Activated CD4-positive, alpha-beta memory T cell treated with anti-CD3 and anti-CD28 coated beads for 36 hours (primary cell): ENCODE measurements at places on chromosomes 3 and 15. TPM values are rescaled to one million over a fixed set of nuclear protein-coding genes. Genes with fewer than 3 reads are reported as not detected.

- no peak for DNase-seq
Measured at GRCh38 chr3:193909387-193909786, 226.6 kb upstream of the HES1 start.

DNA sequence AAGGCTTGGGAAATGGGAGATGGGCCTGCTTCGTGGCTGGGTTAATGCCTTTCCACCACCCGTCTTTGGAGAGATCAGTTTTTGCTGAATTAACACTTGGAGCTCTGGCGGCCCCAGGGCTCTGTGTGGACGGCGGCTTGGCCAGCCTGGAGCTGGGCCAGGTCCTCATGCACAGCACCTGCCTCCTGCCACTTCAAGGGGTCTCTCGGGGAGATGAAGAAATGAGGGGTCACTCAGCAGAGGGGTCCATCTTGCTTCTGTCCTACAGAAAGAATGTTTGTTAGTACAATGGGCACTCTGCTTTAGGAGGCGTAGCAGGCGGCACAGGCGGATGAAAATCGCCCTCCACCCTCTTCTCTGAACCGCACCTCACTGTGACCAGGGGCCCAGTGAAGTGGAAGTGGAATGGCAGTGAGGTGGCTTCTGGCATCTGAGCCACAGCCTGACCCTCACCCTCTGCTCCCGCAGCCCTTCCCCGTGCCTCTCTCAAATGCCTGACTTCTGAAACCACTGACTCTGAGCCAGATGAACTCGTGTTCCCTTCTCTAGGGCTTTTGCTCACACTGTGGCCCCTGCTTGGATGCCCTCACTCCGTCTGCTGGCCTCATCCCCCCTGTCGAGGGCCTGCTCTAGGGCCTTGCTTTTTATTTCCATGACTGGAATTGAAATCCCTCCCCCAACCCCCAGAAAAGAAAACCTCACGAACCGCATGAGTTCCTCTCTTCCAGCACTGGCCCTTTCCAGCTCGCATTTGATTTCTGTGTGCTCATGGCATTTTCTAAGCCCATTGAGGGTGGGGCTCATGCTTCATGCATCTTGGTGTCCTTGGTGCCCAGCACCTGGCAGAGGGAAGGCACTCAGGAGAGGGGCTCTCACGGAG lies 42.2 kb downstream of the CHDH start:
- DNase-seq: no peak

The VIPR1 gene
- 6.5 TPM for total RNA-seq

DNA sequence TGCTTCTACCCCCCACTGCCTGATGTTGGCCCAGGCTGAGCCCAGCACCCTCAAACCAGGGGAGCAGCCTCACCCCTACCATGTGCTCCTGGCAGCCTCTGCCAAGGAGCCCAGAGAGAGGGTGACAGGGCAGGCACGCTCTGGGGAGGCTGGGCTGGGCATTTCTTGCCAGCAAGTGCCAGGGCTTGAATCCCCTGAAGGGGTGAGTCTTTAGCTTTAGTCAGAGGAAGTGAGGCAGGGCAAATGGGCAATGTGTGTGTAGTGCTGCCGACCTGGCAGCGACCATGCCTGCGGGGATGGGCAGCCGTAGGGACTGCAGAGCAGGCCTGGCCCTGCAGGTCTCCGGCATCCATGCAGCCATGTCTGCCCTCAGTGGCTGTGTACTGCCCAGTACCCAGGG lies 18.1 kb downstream of the DUSP7 start:
- DNase-seq: no peak

GRCh38 chr15:95363646-95364045 lies 966.9 kb upstream of the NR2F2 start:
- DNase-seq: no peak

The NDUFB5 gene
- total RNA-seq: 147 TPM

- no peak for DNase-seq
Measured at GRCh38 chr3:157117875-157118654, 41.9 kb downstream of the CCNL1 start.

The IGSF11 gene
- 0.14 TPM for total RNA-seq

DNA sequence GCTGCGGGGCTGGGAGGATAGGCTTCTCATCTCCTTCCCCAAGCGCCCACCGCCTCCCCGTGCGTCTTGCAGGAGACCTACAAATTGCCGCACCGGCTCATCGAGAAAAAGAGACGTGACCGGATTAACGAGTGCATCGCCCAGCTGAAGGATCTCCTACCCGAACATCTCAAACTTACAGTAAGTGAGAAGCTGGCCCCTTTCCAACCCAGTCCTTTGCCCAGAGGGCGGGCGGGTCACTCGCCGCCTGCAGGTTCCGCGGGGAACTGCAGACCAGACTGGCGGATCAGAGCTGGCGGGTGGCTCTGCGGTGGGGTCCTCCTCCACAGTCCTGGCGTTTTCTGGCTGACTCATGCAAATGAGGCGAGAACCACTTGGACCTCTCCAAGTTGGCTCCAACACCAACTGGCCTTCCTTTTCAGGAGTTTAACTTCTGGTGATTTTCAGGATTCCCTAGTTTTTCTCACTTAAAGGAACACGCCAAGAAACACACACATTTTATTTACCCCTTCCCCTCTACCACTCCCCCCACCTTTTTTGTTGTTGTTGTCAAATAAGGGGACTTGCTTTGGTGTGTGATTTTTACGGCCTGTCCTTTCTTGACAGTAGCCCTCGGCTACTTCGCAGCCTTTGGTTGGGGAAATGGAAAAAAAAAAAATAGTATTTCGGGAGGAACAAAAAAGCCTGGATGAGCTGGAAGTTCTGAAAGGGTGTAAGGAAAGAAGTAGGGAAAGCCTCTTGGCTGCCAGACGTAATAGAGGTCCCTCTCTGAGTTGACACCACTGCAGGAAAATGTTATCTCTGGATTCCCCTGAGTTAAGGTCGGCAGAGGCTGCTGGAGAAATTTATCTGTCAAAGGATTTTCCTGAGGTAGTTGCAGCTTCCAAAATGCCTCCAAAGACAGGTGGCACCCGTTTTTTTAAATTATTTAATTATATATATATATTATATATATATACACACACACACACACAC lies 1.3 kb downstream of the BHLHE40 start:
- DNase-seq: peak; percentile 95

DNA sequence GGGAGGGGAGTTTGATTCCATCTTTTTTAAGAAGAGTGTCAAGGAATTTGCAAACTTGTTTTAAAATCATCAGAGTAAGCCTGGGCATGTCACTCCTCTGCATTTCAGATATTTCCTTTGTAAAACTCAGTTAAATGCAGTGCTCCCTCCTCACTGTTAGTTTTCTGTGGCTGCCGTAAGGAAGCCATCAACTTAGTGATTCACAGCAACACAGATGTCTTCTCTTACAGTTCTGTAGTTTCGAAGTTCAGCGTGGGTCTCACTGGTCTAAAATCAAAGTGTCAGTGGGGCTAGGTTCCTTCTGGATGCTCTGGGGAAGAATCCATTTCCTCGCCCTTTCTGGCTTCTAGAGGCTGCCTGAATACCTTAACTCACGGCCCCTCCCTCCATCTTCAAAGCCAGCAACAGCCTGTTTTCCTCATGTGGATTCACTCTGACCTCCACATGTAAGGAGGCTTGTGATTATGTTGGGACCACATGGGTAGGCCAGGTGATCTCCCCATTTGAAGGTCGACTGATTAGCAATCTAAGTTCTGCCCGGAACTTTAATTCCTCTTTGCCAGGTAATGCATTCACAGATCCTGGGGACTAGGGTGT lies 12.4 kb downstream of the ISG20 start:
- DNase-seq: peak; percentile 3

DNA sequence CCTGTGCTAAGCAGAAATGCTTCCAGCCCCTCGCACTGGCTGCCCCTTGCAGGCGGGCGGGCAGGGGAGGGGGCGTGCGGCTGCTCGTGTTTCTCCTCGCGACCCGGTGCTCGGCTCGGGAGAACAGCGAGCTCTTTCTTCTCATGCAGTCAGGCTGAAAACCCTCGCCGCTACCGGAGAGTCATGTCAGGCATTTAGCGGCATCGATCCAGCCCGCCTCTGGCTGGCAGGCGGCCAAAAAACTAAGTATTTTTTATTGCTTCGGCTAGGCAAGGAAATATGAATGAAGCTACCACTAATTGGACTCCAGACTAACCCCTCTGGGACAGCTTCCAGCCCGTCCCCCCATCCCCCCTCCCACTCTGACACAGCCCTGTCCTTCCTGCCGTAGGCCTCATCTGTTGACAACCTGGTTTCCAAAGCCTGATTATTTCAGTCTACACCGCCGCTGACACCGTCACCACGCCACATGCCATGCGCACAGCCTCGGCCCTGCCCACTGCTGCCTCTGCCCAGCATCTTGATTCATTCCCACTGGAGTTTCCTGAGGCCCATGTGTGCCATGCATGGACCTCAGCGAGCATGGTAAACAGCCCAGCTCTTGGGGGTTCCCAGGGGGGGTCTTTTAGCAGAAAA lies 35.3 kb downstream of the TLE3 start:
- no peak for DNase-seq

The GRAMD2A gene
- total RNA-seq: not detected

DNA sequence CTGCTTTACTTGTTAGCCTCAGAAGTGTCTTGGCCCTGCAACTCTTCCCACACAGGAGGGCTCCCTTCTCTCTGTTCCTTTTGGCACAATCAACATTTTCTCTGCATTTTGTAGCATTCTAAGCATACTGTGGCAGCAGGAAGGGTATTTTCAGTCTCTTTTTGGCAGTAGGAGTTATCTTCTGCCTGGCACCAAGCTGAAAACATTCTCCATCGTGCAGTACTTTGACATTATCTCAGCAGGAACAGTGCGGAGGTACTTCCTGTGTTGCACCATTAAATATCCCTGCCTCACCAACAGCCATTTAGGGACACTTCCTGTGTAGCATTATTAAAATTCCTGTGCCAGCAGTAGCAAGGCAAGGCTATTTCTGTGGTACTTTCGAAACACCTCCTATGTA lies 233.2 kb upstream of the SEMA6D start:
- DNase-seq: no peak

The RBP2 gene
- total RNA-seq: not detected

DNA sequence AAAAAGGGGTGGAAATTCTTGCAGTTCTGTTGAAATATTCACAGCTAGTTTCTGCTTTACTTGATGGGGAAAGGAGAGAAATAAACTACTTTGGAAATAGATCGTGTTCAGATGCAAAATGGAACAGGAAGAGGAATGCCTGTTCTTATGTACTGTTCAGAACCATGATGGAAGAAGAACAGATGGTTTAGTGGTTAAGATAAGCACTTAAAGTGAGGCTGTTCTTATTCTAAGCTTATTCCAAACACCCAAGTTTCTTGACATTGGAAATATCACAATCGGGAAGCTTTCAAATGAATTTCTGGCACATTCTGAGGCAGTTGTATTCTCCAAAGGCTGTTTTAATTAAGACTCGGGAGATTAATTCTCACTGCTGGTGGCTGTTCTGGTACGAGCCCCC lies 228.5 kb downstream of the LSAMP start:
- DNase-seq: no peak

- DNase-seq: no peak
Measured at GRCh38 chr3:129463094-129463493, 23.1 kb downstream of the IFT122 start.

DNA sequence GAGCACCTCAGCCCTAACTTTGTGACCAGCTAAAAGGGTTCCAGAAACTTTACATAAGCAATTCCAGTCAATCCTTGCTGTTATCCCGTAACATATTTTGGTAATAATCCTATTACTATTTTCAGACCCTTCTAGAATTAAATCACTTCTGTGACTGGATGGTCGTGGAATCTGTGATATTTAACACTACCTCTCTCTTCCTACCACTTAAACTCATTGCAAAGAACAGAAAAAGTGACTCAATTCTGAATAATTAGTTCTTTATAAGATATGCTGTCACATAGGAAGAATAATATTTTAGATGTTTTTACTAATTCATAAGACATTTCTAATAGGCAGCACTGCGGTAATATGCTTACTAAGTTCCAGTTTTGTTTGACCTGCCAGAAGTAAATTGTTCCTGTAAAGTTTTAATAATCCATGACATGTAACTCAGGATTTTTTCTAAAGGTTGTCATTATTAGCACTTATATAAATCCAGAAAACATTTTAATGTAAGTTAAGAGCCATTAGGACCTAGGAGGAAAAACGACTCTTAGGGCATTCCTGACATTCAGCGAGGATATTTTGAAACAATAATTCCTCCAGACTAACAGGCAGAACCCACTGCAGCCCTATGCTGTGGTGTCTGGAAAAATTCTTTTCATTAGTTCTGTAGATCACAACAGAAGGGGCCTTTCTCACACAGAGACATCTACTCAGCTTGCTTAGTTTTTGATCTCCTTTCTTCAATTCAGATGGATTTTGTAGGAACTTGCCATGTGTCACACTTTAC lies 113.3 kb upstream of the MBNL1 start:
- no peak for DNase-seq

GRCh38 chr15:55633731-55634130 lies 45.6 kb upstream of the PYGO1 start:
- DNase-seq: no peak

GRCh38 chr3:147736226-147736625 lies 327.1 kb downstream of the ZIC1 start:
- DNase-seq: no peak

DNA sequence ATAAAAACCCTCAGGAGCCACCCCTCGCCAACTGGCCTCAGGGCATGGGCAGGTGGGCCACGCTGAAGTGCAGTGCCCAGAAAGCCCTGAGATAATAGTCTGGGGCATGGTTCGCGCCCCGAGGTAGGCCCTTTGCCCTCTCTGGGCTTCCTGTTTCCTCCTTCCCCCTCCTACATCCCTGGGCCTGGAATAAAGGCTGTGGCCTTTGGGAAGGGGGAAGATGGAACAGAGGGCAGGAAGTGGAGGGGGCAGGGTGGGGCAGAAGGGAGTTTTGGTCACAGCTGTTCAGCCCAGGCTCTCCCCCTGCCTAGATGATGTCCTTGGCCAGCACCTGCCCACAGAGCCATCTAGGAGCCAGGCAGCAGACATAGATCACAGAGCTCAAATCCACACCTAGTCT lies 11.3 kb downstream of the CSRNP1 start:
- no peak for DNase-seq

- DNase-seq: peak; percentile 65
Measured at GRCh38 chr15:58070801-58071418, 5.4 kb upstream of the ALDH1A2 start.

- no peak for DNase-seq
Measured at GRCh38 chr3:78314327-78314726, 1274.4 kb downstream of the ROBO2 start.

The COL6A6 gene
- not detected for total RNA-seq

DNA sequence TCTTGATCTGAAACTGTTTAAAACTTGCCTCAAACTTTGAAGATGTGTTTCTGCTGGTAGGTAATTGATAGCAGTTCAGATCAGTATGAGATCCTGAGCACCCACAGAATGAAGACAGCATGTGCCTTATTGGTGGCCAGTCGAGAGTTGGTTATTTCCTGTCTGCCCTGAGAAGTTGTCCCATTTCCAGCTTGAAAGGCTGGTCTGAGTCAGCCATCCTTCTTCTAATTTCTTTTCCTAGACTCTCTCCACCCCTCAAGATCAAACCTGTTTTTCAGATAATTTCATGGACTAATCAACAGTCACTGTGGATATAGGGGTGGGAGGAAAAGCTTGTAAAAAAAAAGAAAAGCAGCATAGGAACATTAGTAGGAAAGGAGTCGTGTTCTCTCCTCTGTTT lies 464.4 kb downstream of the FOXP1 start:
- DNase-seq: no peak

The FES gene
- total RNA-seq: 18.0 TPM
